Esophagus mucosa (tissue), 1 donor: ENCODE measurements at places on chromosomes 1 and 21.

DNA sequence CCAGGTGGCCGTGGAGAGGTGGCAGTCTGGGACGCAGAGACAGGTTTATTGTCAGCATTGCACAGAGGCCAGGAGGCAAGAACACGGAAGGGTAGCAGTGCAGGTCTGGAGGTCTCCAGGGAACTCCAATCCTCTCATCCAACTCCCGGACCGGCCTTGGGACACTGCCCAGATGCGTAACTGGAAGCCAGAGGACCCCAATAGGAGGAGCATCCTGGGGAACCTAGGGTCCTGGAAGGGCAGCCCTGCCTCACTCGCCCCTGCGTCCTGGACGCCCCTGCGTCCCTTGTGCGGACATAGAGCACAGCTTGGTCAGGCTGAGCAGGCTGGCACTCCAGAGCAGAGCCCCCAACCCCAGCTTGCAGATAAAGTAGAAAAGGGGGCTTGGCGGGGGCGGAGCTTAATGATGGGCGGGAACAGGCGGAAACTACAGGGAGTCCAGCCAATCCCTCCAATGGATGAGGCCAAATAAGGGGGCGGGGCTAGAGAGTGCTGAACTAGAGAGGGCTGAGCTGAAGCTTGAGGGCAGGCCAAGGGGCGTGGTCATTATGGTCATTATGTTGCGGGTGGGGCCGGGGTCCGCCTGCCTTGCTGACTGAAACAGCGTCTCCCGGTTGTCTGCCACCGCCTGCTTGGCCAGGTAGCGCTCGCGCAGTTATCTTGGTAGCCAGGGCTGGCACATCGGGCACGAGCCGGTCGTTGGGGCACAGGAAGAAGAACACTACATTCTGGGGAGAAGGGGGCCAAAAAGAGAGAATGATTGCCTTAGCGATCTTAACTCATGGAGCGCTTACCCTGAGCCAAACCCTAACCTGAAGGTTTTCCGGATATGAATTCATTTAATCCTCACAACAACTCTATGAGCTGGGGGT lies 3.7 kb upstream of the ARHGEF19 start:
- peak; percentile 66 for ATAC-seq

GRCh38 chr1:50959303-50959912 lies 659 bp downstream of the FAF1 start:
- no peak for ATAC-seq

GRCh38 chr1:195804547-195804946 lies 803.7 kb downstream of the KCNT2 start:
- ATAC-seq = no peak

DNA sequence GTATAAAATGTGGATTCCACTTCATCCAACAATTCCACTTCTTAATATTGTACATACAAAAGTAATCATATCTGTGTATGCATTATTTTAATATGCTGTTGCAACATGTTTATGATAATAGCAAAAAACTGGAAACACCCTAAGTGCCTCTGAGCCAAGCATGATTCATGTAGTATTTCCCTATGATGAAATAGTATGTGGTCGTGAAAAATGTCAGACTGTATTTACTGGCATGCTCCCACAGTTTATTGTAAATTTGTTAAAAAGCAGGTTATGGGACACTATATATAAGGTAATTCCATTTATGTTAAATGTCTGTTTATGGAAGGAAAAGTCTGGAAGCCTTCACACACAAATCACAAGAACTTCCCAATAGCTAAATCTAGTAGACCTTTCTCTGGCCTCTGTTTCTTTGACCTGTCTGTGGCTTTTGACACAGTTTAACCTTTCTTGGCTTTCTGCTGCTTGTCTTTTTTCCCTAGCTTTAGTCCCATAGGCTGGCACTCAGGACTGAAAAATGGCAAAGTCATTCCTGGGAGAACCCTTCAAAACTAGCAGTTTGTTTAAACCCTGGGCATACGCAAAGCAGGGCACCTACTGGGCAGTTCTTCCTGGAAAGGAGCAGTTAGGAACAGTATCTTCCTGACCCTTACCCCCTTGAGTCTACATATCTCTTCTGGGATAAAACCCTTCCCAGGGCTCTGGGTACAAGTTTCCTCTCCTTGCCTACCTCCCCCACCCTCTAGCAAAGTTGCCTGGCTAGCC lies 65.4 kb upstream of the ARTN start:
- peak; percentile 74 for ATAC-seq

- ATAC-seq = no peak
Measured at GRCh38 chr21:14454016-14455009, 71.4 kb upstream of the HSPA13 start.

DNA sequence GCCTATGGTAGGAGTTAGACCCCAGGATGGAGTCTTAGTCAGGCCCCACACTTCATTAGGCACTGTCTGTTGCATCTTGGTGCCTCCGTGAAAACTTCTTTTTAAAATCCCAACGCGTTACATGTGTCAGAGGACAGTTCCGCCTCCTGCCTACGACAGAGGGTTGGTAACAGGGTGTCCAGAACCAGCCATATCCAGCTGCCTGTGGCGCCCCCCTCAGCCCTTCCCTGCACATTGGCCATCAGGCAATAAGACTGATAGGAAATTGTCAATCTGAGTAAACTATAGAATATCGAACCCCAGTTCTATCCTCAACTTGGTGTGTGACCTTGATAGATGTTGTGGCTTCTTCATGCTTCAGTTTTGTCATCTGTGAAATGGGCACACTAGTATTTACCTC lies 108.6 kb upstream of the CSF3R start:
- no peak for ATAC-seq

GRCh38 chr1:40357625-40358024 lies 15.9 kb upstream of the SMAP2 start:
- no peak for ATAC-seq

- ATAC-seq = no peak
Measured at GRCh38 chr21:41798326-41798725, 31.5 kb upstream of the RIPK4 start.

DNA sequence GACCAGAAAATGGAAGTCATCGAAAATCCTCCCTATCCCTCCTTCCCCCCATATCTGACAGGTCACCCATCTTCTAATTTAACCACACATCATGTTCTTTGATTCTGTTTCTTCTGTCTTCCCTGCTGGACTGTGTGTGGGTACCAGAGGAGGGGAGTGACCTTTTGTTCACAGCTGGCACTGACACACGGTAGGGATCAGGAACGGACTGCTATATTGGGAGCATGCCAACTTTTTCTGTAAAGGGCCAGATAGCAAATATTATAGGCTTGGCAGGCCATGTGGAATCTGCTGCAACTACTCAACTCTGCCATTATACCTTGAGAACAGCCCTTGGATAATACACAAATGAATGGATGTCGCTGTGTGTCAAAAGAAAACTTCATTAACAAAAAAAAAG lies 7.5 kb upstream of the TOMM20 start:
- no peak for ATAC-seq

DNA sequence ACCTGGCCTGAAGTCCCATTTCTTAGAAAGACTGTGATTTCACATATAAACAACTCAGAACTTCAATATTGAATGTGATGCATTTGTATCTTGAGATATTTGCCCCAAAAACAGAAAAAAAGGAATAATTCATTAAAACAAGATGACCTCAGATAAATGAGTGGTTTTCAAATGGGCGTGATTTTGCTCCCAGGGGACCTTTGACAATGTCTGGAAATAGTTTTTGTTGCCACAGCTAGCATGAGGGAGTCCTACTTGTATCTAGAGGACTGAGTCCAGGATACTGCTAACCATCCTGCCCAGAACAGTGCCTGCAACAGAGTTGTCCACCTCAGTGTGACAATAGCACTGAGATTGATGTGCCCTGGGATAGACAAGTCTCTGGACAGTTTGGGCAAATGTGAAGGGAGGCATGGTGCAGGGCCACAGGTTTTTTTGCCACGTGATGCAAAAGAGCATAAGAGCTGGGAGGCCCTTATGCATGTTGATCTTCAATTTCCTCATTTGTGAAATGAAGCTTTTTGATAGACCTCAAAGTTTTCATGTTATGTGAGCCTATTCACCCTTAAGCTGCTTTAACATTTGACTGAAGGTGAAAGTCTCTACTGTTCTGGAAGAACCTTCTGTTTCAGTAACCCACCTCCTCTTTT lies 46.2 kb downstream of the MAP3K7CL start:
- ATAC-seq = no peak

DNA sequence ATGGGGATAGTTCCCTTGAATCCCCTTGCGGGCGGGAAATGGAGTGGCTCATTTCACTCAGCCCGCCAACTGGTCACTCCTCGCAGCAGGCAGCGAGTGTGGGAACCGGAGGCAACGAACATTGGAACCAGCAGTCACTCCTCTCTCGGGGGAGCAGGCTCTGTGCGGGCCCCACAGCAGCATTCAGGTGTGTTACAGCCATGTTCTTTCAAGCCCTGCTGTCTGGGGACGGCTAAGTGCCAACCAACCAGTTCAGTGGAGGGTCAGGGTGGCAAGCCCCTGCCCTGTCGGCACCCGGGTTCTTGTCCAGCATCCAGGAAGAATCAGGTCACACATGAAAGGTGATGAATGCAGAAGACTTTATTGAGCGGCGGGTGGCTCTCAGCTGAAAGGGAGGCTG lies 370.5 kb downstream of the NUF2 start:
- ATAC-seq = no peak

DNA sequence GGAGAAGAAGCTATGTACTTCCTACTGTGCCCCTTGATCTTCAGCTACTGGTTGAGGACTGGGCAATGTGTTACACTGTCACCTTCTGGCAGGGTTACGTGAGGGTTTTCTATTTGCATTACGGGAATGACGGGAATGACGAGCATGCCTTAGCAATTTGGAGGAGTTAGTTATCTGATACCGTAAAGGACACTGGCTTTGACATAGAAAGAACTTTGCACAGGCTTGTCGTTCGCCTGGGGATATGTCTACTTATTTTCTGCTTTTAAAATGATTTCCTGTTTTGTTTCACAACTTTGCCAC lies 19.8 kb upstream of the ACBD6 start:
- ATAC-seq = peak; percentile 73

DNA sequence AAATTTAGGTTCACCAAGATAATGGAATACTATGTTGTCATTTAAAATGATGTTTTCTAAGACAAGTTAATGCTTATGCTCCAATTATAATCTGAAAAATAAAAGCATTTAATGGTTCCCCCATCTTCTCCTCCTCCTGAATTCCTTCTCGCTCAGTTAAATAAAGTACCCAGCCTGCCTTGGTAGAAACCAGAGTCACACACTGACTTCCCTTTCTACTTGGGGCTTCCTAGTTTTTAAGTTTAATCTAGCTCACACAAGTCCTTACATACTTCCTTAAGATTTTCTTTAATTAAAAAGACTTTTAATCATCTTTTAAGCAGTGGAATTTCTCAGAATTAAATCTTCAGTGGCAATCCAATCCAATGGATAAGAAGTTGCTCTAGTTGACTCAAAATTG lies 32.9 kb downstream of the CD58 start:
- ATAC-seq = no peak

DNA sequence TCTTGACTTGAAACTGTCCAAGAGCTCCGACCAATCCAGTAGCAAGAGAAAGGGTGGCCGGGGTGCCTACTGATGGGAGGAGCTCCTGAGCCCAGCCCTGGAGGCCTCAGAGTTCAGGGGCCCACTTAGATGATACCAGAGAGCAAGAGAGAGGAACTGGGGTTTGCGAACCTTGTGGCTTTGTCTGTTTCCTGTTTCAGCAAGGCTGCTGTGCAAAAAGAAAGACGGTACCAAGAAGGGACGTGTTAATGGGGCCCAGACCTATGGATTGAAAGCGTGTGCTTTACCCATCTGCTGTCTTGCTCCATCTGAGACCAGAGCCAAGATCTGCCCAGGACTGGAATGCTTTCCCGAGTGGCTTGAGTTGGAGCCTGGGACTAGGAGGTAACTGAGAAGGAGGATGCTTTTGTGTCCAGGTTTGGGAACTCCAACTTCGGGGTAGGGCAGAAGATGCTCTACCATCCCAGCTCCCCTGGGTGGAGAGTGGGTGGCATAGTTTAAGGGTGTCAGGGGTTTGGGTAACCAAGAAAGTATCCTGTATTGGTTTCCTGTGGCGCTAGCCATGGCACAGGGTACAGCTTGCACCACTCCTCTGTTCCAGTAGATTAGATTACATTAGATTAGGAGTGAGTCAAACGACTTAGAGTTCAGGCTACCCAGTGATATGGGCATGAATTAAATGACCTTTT lies at the start of gene TRAF3IP3:
TRAF3IP3 (plus strand) TSS at position 128 of the 689 bp plus-strand sequence. CDS start 3,987 bp downstream, outside the sequence.
- peak; percentile 70 for ATAC-seq

- ATAC-seq = no peak
Measured at GRCh38 chr1:95033843-95034242, 38.9 kb downstream of the ALG14 start.

- ATAC-seq = peak; percentile 53
Measured at GRCh38 chr1:154973344-154974101, 958 bp upstream of the CKS1B start.

DNA sequence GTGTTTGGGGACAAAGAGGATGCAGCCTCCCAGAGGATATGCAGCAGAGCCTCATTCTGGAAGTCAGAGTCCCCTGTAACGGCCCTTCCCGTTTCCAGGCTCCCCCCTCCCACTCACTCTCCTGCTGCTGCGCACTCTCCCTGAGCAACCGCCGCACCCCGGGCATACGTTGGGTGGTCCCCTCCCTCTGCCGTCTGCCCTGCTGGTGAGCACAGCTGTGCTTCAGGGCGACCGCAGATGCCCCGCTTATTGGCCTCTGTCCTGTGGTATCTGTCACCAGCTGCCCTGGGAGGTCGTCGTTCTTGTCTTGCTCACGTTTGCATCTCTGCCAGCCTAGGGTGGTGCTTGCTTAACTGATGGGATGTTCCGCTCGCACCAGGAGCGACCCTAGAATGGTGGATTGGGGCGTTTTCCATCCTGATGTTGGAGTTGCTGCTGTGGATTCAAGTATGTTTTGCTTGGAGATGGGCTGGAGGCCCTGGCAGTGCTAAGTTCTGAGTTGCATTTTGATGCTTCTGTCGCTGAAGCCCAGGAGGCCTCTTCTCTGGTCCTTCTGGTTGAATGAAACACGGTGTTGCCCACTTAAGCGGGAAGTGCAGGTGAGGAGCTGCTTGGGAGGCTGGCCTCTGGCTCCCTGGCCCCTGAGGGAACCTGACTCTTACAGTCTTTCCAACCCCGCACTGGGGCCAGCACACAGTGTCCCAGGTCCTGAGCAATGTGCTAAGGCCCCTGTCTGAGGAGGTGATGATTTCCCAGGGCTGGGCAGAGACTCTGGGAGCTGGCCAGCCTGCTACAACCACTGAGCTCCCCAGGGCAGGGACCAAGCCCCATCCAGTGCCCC lies 3.2 kb downstream of the TMEM201 start:
- ATAC-seq = no peak
